ENCODE measurements at places on chromosomes 1 and 21. TPM values are rescaled to one million over a fixed set of nuclear protein-coding genes. Genes with fewer than 3 reads are reported as not detected.

PTPRC gene
- not detected for total RNA-seq

GRCh38 chr21:37631319-37632117 is 264.9 kb downstream of the DYRK1A start:
- H3K4me3 ChIP-seq: no peak overlapping the region
- peaks cover 13% of the 10 kb centered on the region for H3K27me3 ChIP-seq
- peaks cover 5% of the 10 kb centered on the region for H3K4me1 ChIP-seq
- no peaks in the 10 kb centered on the region for H3K36me3 ChIP-seq

GRCh38 chr1:42833981-42834380 is 12.4 kb upstream of the ZNF691 start:
- H3K27ac ChIP-seq: no peak overlapping the region
- peaks cover 12% of the 10 kb centered on the region for H3K36me3 ChIP-seq
- H3K27me3 ChIP-seq: no peaks in the 10 kb centered on the region
- H3K4me3 ChIP-seq: no peak overlapping the region

LCE3C gene
- total RNA-seq: not detected

ATF3 gene
- total RNA-seq: 9.9 TPM

GRCh38 chr1:175757381-175758015 is 14.1 kb upstream of the TNR start:
- H3K4me1 ChIP-seq: no peaks in the 10 kb centered on the region
- no peak overlapping the region for H3K4me3 ChIP-seq

- H3K27ac ChIP-seq: no peak overlapping the region
- H3K36me3 ChIP-seq: no peaks in the 10 kb centered on the region
- no peak for DNase-seq
- no peak overlapping the region for H3K4me3 ChIP-seq
These were observed 618 bp upstream of the SERTAD4 start for GRCh38 chr1:210231846-210232510.

C1orf105 gene
- total RNA-seq: not detected

TCP10L gene
- not detected for total RNA-seq

- no peak overlapping the region for H3K27ac ChIP-seq
- no peak overlapping the region for H3K4me3 ChIP-seq
- no peaks in the 10 kb centered on the region for H3K27me3 ChIP-seq
These were observed 91.4 kb downstream of the ADAMTS1 start for GRCh38 chr21:26753822-26754221.

- H3K27ac ChIP-seq: no peak overlapping the region
- no peaks in the 10 kb centered on the region for H3K36me3 ChIP-seq
- peak; percentile 40 for DNase-seq
- no peak overlapping the region for H3K4me3 ChIP-seq
- peaks cover 2% of the 10 kb centered on the region for H3K4me1 ChIP-seq
These were observed 15.3 kb upstream of the NPHP4 start for GRCh38 chr1:6007318-6008083.

CAMK1G gene
- total RNA-seq: 0.83 TPM

GRCh38 chr1:86705665-86705985 is 1.2 kb downstream of the SH3GLB1 start:
- DNase-seq: no peak
- no peaks in the 10 kb centered on the region for H3K4me1 ChIP-seq
- H3K27me3 ChIP-seq: no peaks in the 10 kb centered on the region
- H3K4me3 ChIP-seq: peak overlapping the region; percentile 64
- peak overlapping the region; percentile 90 for H3K27ac ChIP-seq

- H3K4me1 ChIP-seq: no peaks in the 10 kb centered on the region
- no peak overlapping the region for H3K4me3 ChIP-seq
- H3K27me3 ChIP-seq: no peaks in the 10 kb centered on the region
- no peaks in the 10 kb centered on the region for H3K36me3 ChIP-seq
These were observed 7.8 kb upstream of the LRRC52 start for GRCh38 chr1:165536016-165536415.

- H3K27ac ChIP-seq: no peak overlapping the region
- DNase-seq: no peak
- H3K27me3 ChIP-seq: no peaks in the 10 kb centered on the region
- no peaks in the 10 kb centered on the region for H3K36me3 ChIP-seq
- H3K4me3 ChIP-seq: no peak overlapping the region
These were observed 250.8 kb downstream of the FOXD2 start for GRCh38 chr1:47688461-47689296.

DNA sequence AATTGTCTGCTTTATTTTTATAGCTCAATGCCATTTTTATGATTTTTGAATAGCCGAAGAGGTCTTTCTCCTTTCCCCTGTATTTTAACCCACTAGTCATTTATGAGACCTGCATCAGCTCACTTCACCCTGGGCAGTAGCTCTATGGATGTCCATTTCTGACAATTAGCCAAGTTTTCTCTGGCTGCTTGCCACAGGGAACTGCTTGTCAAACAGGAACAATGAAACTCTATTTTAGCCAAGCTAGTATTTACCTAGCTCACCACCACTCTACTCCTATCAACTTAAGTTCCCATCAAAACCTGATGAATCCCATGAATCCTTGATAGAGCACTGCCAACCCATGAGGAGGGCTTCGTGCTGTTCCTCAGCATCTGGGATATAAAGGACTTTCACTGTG is 406.7 kb downstream of the RWDD3 start:
- no peaks in the 10 kb centered on the region for H3K27me3 ChIP-seq
- H3K4me1 ChIP-seq: no peaks in the 10 kb centered on the region

KCNJ10 gene
- not detected for total RNA-seq

GRCh38 chr1:66176832-66177231 is 357.1 kb upstream of the SGIP1 start:
- no peaks in the 10 kb centered on the region for H3K36me3 ChIP-seq
- no peak overlapping the region for H3K27ac ChIP-seq
- H3K4me3 ChIP-seq: no peak overlapping the region
- no peak for DNase-seq

DNA sequence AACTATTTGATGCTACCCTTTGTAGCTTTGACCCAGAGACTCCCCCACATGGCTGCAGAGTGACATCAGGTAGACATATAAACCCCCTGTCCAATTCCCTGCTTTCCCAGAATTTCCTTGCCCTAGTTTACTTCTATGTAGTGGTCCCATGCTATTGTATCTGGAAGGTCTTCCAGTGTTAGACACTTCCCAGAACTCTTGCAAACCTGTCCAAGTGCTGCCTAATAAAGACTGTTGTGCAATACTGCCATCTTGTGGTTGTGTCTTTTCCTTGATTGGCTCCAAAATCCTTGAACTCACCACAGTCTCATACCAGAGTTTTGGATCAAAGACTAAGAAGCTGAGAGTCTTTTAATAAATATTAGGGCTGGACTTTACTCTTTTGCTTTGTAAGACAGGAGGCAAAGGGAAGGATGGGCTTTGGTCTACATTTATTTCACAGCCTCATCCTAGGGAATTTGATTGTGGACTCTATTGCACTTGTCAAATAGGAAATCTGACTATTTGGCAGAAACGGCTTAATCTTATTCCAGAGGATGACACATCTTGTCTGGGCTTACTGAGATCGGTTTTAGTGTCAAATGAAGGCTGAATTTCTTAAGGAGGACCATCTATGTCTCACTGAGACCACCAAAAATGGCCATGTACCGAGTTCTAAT is 169.9 kb downstream of the LRRC7 start:
- H3K27ac ChIP-seq: no peak overlapping the region
- peak; percentile 67 for DNase-seq
- no peaks in the 10 kb centered on the region for H3K4me1 ChIP-seq
- no peaks in the 10 kb centered on the region for H3K36me3 ChIP-seq
- H3K4me3 ChIP-seq: no peak overlapping the region

- no peaks in the 10 kb centered on the region for H3K27me3 ChIP-seq
- no peak overlapping the region for H3K4me3 ChIP-seq
- no peaks in the 10 kb centered on the region for H3K4me1 ChIP-seq
- H3K27ac ChIP-seq: no peak overlapping the region
- peaks cover 18% of the 10 kb centered on the region for H3K36me3 ChIP-seq
- no peak for DNase-seq
These were observed 20.3 kb upstream of the SH3BGRL3 start for GRCh38 chr1:26259578-26259977.

C8A gene
- not detected for total RNA-seq

DNA sequence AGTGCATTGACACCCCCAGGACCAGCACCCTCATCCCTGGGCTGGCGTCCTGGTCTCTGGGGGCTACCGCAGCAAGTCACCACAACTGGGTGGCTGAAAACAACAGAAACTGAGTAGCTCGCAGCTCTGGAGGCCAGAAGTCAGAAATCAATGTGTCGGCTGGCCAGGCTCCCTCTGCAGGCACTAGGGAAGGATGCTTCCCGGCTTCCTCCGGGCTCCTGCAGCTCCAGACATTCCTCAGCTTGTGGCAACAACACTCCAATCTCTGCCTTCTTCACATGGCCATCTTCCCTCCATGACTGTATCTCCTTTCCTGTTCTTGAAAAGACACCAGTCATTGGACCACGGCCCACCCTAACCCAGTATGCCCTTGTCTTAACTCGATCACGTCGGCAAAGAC is 224.2 kb downstream of the NPHP4 start:
- H3K27ac ChIP-seq: no peak overlapping the region
- DNase-seq: no peak
- H3K36me3 ChIP-seq: no peaks in the 10 kb centered on the region
- no peaks in the 10 kb centered on the region for H3K27me3 ChIP-seq
- no peaks in the 10 kb centered on the region for H3K4me1 ChIP-seq

- no peak overlapping the region for H3K27ac ChIP-seq
- no peaks in the 10 kb centered on the region for H3K27me3 ChIP-seq
- peaks cover 5% of the 10 kb centered on the region for H3K36me3 ChIP-seq
- peaks cover 7% of the 10 kb centered on the region for H3K4me1 ChIP-seq
These were observed 40.6 kb downstream of the PDC start for GRCh38 chr1:186420311-186420710.

TAS1R1 gene
- not detected for total RNA-seq

- no peaks in the 10 kb centered on the region for H3K4me1 ChIP-seq
- H3K4me3 ChIP-seq: no peak overlapping the region
- peaks cover 3% of the 10 kb centered on the region for H3K27me3 ChIP-seq
- peak; percentile 28 for DNase-seq
These were observed 10.9 kb upstream of the RBM15 start for GRCh38 chr1:110328274-110328673.

DNA sequence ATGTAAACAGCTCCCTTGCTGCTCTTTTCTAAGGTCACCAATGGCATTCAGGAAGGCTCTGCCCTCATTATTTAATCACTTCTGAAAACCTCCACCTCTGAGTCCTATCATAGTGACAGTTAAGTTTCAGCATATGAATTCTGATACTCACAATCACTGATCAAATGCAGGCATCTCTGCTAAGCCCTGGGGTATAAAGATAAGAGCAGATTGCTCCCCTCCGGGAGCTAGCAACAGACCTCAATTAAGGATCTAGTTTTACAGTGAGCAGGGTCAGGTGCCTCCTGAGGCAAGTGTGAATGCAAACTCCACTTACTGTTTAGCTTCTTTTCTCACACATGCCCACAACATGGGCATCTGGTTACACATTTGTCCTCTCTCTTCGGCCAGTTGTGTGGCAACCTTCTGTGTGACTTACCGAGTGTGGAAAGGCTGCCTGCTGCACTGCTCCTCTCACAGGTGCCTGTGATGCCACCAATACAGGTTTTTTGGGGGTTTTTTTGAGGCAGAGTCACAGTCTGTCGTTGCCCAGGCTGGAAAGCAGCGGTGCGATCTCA is 15.0 kb downstream of the IL10RB start:
- H3K4me1 ChIP-seq: no peaks in the 10 kb centered on the region
- H3K4me3 ChIP-seq: no peak overlapping the region
- H3K27ac ChIP-seq: no peak overlapping the region
- peaks cover 24% of the 10 kb centered on the region for H3K36me3 ChIP-seq
- H3K27me3 ChIP-seq: no peaks in the 10 kb centered on the region

CELA2A gene
- total RNA-seq: not detected

- H3K27me3 ChIP-seq: peaks cover 17% of the 10 kb centered on the region
- H3K36me3 ChIP-seq: no peaks in the 10 kb centered on the region
- H3K27ac ChIP-seq: no peak overlapping the region
- no peak for DNase-seq
- no peaks in the 10 kb centered on the region for H3K4me1 ChIP-seq
- no peak overlapping the region for H3K4me3 ChIP-seq
These were observed 54.4 kb upstream of the FAM89A start for GRCh38 chr1:231094421-231094820.

FCGR3B gene
- total RNA-seq: not detected

DNA sequence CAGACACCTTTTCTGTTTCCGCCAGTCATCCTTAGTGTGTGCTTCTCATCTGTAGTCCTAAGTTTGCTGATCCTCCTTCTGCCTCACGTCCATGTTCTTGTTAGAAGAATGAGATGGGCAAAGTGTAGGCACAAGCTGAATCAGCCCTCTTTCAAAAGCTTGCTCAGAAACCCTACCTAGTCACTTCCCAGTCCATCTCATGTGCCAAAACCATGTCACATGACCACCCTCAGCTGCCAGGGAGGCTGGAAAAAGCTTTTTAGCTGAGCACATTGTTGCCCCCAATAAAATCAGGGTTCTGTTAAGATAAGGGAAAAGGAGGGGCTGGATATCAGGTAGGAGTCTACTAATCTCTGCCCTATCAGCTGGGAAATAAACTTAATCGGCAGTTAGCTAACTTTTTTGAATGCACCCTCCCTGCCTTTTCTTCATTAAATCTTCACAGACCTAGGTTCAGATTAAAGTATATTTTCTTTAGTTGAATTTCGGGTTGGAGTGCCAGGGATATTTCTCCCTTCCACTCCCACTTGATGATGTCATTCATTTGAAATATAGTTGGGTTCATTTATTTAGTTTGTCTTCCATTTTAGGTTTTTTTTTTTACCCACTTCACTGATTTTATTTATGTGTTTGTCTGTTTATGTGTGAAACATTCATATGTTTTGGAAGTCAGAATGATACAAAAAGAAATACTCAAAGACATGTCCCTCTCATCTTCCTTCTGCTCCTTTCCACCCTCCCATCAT is 129.2 kb downstream of the ROR1 start:
- no peak overlapping the region for H3K4me3 ChIP-seq
- H3K4me1 ChIP-seq: peaks cover 2% of the 10 kb centered on the region
- no peaks in the 10 kb centered on the region for H3K27me3 ChIP-seq
- DNase-seq: peak; percentile 29
- H3K27ac ChIP-seq: no peak overlapping the region

- H3K27ac ChIP-seq: no peak overlapping the region
- H3K36me3 ChIP-seq: no peaks in the 10 kb centered on the region
- peaks cover 7% of the 10 kb centered on the region for H3K4me1 ChIP-seq
- H3K27me3 ChIP-seq: no peaks in the 10 kb centered on the region
- DNase-seq: peak; percentile 88
These were observed 101.2 kb downstream of the AKT3 start for GRCh38 chr1:243748706-243749283.

DNA sequence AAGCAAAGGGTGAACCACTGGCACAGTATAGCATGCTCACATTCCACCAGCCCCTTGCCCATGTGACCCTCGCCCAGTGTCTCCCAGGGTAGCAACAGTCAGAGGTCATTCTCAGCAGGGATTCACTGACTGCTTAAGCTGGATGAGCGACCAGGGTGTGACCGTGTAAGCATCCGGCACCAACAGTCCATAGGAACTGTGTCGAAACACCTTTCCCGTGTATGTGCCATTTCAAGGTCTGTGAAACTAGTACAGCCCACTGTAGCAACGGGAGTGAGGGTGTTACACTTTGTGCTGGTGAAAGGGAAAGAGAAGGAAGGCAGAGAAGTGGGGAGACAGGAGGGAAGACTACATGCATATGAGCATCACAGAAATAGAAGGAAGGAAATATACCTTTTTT is 10.8 kb downstream of the PIK3C2B start:
- H3K27me3 ChIP-seq: peaks cover 8% of the 10 kb centered on the region
- H3K27ac ChIP-seq: no peak overlapping the region
- no peaks in the 10 kb centered on the region for H3K36me3 ChIP-seq
- no peak for DNase-seq
- H3K4me1 ChIP-seq: no peaks in the 10 kb centered on the region

GRCh38 chr1:201540846-201541735 is 2.2 kb downstream of the NAV1 start:
- H3K27me3 ChIP-seq: no peaks in the 10 kb centered on the region
- no peaks in the 10 kb centered on the region for H3K36me3 ChIP-seq
- H3K27ac ChIP-seq: peak overlapping the region; percentile 18
- peak overlapping the region; percentile 73 for H3K4me3 ChIP-seq
- peaks cover 35% of the 10 kb centered on the region for H3K4me1 ChIP-seq

Measured in IMR-90 (cell line).